ENCODE measurements at places on chromosomes 7 and 10.

- no peak for DNase-seq
Observed at GRCh38 chr10:61157182-61157581, 213.2 kb upstream of the RHOBTB1 start.

DNA sequence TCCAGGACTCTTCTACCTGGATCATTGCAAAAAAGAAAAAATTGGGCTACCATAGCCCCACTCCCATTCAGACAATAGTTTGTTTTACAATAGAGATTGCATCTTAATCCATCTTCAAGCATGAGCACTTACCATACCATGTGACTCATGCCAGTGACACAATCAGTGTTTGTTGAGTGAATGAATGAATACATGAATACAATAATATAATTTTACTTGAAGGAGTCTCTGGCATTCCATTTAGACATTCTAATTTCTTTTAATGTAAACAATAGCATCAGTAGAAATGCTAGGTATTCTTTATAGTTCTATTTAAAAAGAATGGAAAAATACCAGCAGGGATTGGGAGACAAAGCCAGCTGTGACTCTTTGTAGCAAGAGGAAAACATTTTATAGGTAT lies 141.6 kb upstream of the AKR1E2 start:
- DNase-seq: no peak

- no peak for DNase-seq
Observed at GRCh38 chr7:83439026-83439425, 209.9 kb downstream of the SEMA3E start.

GRCh38 chr7:70586822-70587221 lies 545.1 kb upstream of the GALNT17 start:
- DNase-seq: no peak

DNA sequence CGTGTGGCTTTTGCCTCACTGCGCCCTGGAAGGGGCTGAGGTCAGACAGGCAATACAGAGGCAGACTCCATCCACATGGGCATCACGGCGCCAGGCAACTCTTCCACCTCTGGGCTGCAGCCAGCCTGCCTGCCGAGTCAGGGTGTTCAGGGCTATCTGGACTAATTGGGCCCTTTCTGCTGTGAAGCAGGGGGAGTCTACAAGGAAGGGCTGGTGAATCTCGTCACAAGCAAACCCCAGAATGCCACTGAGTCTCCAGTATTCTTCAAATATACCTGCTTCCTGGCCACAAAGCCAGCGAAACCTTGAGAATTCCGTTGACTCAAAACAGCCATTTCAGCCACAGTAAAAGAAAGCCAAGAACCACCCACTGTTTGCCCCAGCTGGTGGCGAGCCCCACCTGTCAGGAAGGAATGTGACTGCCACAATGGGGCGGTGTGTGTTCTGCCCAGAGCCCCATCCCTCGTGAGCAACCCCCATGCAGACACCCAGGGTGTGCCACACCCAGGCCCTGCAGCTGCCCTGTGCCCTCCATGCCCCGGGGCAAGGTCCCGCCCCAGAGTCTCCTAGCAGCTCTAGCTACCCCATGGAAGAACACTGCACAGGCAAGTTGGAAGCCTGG lies 117.3 kb downstream of the FAM53B start:
- peak; percentile 38 for DNase-seq

GRCh38 chr10:24344279-24344678 lies 135.3 kb downstream of the KIAA1217 start:
- DNase-seq: no peak

DNA sequence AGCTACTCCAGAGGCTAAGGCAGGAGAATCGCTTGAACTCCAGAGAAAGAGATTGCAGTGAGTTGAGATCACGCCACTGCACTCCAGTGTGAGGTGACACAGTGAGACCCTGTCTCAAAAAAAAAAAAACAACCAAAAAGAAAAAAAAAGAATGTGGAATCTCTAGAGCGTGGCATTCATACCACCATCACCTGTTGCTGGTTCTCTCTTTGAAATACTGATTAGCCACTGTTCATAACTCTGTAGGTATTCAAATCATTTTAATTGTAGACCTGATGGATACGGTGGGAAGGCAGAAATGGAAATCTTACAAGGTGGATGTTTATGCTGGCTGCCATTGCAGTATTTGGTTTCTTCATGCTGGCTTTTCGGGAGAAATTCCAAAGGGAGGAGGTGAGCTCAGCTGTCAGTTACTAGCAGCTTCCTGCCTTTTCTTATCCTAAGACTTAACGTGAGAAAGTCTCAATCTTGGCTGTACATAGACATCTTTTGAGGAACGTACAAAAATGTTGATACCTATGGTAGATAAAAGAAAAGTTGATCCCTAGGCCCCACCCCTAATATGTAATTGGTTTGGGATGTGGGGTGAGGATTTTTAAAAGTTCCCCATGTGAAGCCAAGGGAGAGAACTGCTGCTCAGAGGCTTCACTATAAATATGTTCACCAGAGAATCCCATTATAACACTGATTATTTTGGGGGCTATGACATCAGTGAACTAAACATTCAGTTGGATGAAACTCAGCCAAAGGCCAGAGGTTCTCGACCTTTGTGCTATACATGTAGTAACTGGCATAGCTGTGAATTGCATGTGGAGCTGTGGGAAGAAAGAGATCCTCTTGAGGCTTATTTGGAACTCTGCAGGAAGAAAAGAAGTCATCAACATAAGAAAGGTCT lies 26.9 kb upstream of the MKLN1 start:
- DNase-seq: no peak

- DNase-seq: no peak
Observed at GRCh38 chr7:94856643-94857042, 50.8 kb upstream of the PPP1R9A start.

DNA sequence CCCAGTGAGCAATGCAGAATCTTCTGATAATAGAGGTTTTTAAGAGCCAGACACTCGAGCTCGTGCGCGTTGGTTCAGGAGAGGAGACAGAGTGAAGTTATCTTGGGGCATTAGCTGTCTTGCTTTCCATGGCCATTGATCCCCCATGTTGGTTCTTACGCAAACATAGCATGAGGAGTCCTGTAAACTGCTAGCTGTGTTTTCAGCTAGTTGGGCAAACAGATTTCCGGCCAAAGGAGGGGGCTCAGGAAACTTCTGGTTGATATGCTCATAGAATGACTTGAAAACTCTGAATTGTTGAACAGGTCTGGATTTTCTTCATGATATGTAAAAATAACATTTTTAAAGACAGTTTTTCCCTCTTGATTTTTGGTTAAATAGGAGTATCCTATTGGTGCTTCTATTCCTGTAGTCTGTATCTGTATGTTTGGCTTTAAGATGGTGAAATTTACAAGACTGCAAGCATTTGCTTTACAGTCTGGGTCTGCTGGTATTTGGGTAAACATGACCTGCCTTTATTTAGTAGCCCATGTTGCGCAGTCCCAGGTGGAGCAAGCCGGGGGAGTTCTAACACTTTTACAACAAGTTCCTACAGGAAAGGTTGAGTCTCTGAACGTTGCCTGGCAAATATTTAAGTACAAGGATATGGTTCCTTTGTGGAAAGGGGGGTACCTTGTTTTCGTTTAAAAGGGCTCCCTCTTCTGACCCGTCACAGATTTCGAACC lies 218.4 kb upstream of the KCND2 start:
- DNase-seq: no peak

- no peak for DNase-seq
Observed at GRCh38 chr10:129393812-129394211, 73.2 kb upstream of the MGMT start.

DNA sequence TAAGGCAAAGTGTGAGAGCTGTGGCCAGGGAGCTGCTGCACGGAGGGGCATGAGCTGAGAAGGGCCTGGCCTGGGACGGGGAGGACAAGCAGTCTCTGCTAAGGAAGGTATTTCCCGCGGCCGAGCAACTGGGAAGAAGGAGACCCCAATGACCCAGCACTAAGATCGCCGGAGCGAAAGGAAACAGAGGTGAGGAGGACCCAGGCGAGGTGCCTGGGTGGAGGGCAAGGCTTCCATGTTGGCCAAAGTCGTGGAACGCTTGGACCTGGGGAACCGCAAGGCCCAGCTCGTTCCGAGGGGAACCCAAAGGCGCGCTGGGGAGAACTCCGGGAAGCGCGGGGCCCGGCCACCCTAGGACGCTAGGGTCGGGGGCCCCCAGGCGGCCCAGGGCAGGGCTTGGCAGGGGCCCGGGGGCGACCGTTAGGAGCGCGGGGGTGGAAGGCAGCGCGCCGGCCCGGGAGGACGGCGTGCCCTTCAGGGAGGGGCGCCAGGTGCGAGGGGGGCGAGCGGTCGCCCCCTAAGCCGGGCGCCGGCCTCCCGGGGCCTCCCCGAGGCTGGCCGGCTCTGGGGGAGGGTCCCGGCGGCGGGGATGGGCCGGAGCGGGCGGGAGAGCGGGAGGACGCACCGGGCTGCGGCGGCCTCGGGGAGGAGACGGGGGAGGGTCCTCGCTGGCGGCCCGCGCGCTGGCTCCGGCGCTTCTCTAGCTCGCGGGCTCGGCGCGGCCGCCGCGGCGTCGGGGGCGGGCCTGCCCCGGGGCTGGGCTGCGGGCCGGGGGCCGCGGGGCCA lies 545 bp downstream of the GIGYF1 start:
- no peak for DNase-seq

DNA sequence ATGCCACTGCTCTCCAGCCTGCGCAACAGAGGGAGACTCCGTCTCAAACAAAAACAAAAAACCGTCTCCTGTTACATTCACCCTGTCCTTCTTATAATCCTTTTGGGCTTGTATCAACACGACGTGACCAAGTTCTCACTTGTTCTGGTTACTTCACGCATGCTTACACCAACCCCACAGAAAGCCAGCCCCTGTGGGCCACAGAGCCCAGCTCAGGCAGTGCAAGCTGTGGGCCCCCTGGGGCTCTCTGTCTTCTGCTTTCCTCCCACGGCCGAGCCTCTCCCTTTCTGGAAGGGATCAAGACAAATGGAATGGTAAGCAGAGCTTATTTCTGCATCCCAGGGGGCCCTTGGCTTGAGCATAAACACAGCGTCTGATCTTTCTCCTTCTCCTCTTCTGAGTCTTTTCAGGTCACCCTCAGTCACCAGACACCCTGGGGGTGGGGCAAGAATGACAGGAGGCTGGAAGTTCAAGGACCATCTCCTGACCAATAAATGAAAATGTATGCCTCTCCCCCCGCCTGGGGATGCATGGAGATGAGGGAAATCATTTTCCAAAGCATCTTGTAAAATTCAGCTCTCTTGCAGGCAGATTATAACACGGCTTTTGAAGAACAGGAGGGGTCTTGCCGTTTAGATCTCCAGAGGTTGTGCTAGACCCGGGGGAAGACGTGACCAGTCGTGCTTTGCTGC lies 19.0 kb upstream of the TRIM56 start:
- no peak for DNase-seq

GRCh38 chr7:13060173-13060572 lies 372.7 kb downstream of the ARL4A start:
- no peak for DNase-seq

DNA sequence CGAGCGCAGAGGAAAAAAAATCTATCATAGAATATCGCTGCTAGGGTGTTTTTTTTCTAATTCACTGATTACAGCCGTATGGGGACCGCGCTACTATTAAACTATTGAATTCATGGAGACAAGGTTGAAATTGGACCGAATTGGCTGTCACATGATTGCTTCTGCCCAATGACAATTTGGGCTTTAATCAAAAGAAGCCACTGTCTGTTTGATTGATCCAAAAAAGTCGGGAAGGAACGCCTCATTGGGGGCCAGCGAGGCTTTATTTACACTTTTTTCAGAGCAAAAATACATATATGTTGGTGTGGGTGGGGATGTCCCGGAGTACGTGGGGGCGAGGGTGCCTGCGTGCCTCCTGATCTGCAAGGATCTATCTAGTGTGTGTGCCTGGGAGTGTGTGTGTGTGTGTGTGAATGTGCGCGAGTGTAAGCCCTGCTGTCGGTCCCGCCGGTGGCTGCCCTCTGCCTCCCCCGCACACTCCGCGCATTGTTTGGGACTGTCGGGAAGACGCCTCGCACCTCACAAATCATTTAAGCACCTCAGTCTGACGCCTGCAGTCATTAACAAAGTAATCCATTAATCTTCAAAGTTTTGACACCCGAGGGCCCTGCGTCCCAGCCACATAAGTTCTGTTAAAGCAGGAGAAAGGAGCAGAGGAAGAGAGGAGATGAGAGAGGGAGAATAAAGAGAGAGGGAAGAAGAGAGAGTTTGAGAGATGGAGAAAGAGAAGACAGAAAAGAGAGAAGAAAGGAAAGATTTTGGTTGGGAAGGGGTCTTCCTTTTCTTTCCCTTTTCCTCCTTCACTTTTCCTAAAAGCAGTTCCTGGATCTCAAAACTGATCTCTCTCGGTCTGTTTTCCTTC lies at the start of gene HOXA2:
Gene HOXA2 (minus strand): TSS at position 103 of the 862 bp plus-strand sequence. CDS start 183 bp downstream, outside the sequence.
- no peak for DNase-seq

DNA sequence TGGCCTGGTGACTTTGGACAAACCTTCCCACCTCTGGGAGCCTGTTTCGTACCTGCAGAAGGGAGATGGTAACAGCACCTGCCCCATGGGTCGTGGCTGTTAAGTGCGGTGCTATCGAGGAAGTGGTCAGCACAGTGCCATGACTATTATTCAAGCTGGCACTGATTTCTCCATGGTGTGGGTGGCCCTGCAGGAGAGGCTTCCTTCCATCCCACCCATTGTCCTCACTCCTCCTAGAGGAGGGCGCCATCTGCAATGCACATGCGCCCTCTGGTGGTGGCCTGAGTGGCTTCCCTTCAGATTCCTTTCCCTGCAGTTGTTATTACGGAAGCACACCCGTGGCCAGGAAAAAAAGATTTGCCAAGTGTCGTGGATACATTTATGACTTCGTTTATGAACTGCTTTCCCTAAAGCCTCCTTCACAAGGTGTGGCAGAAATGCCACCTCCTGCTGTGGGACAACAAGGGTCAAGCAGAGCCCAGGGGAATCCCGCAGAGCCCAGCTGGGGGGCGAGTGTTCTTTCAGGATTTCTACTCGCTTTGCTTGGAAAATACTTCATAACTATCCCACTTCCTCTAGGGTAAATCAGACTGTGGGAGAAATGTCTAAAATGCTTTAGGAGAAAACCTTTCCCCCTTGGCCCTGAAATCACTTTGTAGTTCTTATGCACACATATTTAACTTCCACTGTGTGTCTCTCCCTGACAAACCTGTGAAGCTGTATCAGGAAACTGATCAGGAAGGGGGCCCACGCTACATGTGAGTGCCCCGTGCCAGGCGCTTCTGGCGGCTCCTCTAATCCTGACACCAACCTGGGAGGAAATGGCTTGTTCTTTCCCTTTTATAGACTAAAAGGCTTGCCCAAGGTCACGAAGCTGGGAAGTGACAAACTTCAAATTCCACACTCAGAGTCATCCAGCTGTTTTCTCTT lies 98.0 kb upstream of the ANLN start:
- peak; percentile 78 for DNase-seq

DNA sequence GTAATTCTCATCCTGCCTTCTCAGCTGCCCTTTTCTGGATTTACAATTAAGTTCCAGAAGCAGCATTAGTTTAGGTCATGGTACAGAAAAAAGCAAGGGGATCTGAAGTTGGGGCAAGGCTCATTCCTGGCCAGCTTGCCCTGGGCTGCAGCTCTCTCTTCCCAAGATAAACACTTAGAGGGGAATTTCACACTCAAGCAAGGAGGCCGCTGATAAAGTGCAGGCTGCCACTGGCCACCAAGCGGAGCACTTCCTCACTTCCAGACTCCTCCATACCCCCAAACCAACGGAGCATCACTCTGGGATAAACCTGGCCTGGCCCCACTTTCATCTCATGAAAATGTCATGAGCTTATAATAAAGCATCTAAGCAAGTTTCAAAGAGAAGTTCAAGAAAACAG lies 445.5 kb upstream of the MKI67 start:
- no peak for DNase-seq
